ENCODE measurements at places on chromosomes 2 and 18. TPM values are rescaled to one million over a fixed set of nuclear protein-coding genes. Genes with fewer than 3 reads are reported as not detected.

Gene YES1
- 41.1 TPM for total RNA-seq

Gene ARPC2
- total RNA-seq: 159 TPM

Gene TNFRSF11A
- total RNA-seq: 6.2 TPM

Gene TTR
- total RNA-seq: 0.35 TPM

Gene TMEM182
- 44.4 TPM for total RNA-seq

Gene CASP10
- total RNA-seq: 23.4 TPM

Gene PUS10
- 8.4 TPM for total RNA-seq

Gene RSAD2
- 7.2 TPM for total RNA-seq

Gene ERLEC1
- 43.1 TPM for total RNA-seq

Gene TCF23
- total RNA-seq: 0.35 TPM

Gene IL36G
- total RNA-seq: not detected

Gene AQP12A
- total RNA-seq: not detected

All from metanephros (tissue), 2 donors.